ENCODE measurements at places on chromosomes 5 and 9.

GRCh38 chr9:8762479-8763085, 963.0 kb upstream of the DMAC1 start:
- DNase-seq, result no peak

GRCh38 chr5:142179776-142180387, 71.3 kb downstream of the NDFIP1 start:
- DNase-seq, result peak; percentile 39

DNA sequence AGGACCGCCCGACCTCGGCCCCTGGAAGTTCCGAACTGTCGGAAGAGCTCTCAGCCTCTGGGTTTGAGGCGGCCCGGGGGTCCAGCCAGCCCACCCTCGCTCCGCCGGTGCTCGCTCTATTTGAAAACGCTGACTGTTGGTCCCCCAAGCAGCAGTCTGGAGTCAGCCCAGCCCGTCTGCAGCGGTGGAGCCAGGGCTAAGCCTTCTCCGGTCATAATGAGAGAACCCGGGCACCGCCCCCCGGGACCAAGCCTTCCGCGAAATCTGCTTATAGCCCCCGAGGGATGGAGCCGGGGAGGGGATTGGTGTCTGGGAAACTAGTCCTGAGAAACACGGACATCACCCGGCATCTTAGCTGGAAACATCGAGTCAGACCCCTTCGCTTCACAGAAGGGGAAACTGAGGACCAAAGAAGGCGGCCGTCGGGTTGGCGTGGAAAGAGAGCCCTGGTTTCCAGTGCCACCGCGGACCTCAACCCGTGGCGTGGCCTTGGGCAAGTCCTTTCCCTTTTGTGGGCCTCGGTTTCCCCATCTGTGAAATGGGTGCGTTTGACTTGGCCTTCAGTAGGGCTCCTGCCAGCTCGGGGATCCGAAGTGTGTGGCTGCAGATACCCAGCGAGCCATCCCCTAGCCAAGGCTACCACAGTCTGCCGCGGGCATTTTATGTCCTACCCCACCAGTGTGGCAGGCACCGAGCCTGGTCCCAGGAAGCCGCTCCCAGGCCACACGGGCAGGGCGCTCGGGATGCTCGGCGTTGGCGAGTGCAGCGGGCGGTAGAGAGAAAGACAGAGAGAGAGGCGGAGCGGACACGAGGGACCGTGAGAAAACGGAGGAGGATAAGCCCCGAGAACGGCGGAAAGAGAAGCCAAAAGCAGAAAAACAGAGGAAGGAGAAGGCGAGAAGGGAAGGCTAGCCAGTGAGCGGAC, 857 bp downstream of the ADAM19 start:
- peak; percentile 76 for DNase-seq

DNA sequence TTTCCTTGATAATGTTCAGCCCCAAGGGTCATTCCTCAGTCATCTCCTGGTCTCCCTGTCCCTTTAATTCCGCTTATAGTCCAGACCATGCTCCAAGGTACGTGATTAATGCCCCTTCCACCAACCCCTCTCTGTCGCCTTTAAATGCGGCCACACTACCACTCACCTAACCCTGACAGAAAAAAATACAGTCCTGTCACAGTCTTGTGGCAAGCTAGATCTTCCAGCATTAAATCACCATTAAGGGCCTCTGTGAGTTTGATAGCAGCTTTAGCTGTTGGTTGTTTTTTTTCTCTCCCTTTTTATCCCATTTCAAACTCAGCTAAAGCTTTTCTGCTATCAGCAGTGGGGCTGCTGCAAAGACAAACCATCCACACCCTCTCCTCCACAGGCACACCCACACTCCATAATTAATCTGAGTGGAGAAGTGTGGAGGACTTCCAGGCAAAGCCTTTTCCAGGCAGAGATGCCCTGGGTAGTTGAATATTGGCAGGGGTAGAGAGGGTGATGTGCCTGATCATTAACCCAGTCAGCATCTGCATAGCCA, 522.7 kb upstream of the CLINT1 start:
- DNase-seq, result no peak

DNA sequence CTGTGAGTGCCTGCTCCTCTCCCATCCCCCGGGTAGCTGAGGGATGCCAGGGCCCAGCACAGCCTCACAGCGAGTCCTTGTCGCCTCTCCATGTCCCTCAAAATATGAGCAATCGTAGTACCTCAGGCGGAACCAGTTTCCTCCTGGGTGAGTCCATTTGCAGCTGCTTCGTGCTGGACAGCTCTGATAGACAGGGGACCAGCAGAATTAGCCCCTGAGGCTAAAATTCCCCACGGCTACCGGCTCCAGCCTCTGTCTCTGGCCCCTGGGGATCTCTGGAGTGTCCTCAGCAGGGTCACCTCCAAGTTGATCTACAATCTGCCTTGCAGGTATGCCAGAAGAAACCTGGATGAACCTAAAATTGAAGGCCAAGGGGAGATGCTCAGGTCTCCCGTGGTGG, 115.8 kb upstream of the FBXL7 start:
- no peak for DNase-seq

- DNase-seq, result no peak
Observed at GRCh38 chr5:22572941-22573340, 280.2 kb downstream of the CDH12 start.
